Lung (tissue), 17 donors: ENCODE measurements at places on chromosomes 5 and 9.
A peak's percentile ranks its signal among the peaks of the same experiment; 100 is the strongest.

DNA sequence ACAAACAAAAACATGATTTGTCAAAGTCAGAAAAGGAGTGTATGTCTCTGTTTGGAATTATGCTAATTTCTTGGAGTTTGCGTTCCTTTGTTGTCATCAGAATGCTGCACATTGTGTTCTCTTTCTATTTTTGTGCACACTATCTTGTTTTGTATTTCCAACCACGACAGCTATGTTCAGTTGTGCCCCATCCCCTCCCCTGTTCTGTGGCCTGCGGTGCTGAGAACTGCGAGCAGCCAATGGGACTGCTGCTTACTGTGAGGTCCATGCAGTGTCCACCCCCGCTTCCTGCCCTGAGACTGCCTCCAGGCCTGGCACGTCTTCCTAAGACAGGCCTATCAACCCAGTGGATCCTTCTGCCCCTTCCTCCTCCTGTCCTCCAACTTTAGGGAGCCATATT is 76.8 kb downstream of the PALM2AKAP2 start:
- peak; percentile 65 for DNase-seq

DNA sequence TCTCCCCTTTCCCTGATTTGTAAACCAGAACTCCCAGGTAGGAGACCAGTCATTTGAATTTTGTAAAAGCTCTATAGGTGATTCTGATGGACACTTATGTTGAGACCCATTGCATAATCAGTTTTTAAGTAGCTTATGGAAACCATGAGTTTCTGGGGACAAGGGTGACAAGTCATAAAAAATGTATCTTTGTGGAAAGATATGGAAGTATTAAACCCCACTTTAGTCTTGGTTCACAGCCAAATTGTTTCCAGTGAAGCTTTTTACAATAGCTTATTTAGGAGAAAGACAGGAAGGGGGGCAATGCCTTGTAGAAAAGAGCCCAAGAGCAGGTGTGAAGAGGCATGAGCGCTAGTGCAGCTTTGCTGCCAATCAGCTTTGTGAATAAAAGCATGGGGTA is 453 bp upstream of the CCL28 start:
- no peak for DNase-seq

GRCh38 chr5:117652958-117653280 is 1078.3 kb upstream of the SEMA6A start:
- no peak for DNase-seq

DNA sequence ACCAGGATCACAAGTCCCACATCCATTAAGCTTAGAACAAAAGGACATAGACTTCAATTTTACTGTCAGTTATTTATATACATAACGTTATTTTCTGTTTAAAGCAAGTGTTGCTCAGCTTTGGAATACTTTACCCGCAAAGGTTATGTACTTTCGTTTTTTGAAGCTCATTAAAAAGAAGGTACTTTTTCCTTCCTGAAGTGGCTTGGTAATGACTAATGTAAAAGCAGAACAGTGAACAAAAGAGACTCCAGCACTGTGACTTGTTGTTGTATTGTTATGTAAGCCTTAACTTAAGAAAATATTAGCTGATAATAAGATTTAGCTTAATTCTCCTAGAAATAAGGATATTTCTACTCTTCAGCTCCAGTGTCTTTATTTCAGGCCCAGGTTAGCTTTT is 97.3 kb upstream of the SLCO6A1 start:
- no peak for DNase-seq

- no peak for DNase-seq
Observed at GRCh38 chr9:98944057-98944733, 488 bp downstream of the COL15A1 start.

DNA sequence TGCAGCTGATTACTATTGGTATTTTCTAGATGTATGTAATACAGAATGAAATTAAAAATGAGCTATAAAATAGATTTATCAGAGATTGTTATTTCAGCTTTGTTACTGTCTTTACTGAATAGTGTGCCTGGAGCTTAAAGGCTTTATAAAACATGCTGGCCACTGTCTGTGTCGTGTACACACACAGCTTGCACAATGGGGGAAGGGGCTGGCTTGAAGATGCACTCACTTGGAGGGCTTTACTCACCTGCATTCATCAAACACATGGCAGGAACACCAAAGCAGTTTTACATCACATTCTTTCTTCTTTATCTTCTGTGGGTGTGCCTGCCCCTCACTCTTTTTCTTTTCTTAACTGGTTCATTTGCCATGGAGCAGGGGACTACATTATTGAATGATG is 60.9 kb downstream of the TLE4 start:
- no peak for DNase-seq

GRCh38 chr9:129996161-129996830 is 46.7 kb downstream of the FNBP1 start:
- no peak for DNase-seq

DNA sequence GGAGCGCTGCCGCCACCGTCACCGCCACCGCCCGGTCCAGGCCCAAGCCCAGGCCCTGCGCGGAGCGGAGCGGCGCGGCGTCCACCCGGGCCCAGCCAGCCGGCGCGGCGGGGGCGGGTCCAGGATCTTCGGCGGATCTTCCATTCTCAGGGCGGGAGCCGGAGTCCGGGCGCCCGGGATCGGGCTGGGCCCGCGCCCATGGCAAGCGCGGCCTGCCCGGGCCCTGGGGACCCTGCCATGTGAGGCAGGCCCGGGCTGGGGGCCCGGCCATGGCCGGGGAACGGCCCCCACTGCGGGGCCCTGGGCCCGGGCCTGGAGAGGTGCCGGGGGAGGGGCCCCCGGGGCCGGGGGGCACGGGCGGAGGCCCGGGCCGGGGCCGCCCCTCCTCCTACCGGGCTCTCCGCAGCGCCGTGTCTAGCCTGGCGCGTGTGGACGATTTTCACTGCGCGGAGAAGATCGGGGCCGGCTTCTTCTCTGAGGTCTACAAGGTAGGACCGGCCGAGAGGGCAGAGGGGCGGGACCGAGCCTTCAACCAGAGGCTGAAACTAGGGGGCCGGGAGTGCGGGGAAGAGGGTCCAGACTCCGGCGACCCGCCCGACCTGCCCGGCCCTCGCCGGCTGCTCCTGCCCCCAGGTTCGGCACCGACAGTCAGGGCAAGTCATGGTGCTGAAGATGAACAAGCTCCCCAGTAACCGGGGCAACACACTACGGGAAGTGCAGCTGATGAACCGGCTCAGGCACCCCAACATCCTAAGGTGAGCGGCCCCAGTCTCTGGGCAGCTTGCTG is 482 bp downstream of the TESK1 start:
- peak; percentile 9 for DNase-seq

GRCh38 chr5:71748360-71748759 is 29.3 kb downstream of the CARTPT start:
- no peak for DNase-seq

DNA sequence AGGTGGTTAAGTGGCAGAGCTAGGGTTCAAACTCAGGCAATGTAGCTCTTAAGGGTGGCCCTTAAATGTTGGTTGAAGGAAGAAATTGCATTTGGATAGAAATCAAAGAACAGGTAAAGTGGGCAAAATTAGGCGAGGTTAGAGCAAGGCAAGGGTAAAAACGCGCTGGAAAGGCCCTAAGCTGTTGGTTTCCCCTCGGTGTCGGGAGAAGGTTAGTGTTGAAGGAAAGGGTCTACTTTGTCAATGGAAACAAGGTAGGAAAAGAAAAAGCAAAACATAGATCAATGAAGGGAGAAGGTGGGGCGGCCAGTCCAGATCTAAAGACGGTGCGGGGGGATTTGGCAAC is 431 bp downstream of the FASTKD3 start:
- DNase-seq: no peak

GRCh38 chr5:115452536-115453235 is 91.9 kb downstream of the FEM1C start:
- no peak for DNase-seq

DNA sequence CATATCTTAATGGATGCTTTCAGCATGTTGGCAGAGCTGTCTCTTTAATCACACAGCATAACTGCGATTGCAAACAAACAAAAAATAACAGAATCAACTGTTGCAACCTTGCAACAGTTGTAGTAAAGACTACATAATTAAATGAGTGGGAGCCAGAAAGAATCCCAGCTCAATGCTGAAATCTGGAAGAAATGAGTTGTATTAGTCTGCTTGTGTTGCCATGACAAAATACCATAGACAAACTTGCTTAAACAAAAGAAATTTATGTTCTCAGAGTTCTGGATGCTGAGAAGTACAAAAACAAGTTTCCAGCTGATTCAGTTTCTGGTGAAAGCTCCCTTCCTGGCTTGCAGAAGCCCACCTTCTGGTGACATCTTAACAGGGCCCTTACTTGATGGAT is 260.9 kb upstream of the TUSC1 start:
- DNase-seq: no peak

DNA sequence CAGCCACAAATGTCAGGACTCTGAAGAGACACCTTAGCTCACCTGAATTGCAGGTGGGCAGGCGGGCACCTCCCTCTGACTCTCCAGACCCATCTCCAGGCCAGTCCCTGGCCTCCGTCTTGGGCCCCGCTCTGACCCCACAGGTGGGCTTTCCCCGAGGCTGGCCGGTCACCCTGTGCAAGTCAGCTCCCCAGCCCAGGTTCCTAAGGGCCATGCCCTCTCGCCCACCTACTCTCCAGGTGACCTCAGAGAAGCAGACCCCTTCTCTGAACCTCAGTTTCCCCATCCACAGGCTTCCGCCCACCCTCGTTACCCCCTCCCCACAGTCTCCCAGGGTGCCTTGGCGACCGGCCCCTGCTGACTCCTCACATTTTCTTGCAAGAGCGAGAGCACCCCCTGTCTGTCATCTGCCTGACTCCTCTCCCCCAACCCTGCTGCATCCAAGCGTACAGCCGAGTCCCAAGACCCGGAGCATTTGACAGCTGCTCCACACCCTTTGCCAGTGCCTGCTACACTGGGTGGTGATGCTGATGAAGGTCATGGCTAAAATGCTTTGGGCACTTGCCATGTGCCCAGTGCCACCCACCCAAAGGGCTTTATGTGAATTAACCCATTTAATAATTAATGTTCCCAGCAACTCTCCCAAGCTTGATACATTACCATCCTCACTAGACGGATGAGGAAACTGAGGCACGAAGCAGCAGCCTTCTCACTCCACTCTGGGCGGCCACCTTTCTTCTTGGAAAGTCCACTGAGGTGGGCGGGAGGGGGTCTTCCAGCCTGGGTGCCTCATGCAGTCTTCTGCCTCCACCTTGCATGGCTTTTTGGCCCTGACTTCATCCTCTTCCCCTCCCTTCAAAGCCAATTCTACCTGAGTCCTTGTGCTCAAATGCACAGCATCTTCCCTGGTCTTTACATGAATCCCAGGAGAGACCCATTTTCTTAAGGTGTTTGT is 51.1 kb upstream of the ORM1 start:
- peak; percentile 62 for DNase-seq

GRCh38 chr9:129237164-129237611 is 59.1 kb upstream of the IER5L start:
- DNase-seq: no peak

DNA sequence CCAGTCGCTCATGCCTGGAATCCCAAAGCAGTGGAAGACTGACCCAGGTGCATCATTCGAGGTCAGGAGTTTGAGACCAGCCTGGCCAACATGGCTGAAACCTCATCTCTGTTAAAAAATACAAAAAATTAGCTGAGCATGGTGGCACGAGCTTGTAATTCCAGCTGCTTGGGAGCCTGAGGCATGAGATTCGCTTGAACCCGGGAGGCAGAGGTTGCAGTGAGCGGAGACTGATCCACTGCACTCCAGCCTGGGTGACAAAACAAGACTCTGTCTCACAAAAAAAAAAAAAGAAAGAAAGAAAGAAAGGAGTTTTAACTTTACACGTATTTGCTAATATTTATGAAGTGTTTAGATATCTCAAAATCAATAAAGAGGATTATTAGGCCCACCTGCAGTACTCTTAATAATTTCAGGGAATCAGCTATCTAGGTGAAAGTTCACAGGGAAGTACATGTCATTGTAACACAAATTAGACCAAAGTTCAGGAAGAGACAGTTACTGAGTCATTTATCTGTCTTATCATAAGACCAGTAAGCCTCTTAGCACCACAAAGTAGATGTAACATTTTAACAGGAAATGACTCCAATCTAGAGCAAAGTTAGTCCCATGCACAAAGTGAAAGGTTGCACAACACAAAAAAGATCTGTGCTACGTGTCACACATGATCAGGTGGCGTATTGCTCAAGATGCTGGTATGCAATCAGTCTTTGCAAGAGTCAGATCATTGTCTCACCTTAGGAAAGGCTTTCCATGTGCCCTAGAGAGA is 34.1 kb upstream of the PLIN2 start:
- DNase-seq: peak; percentile 41

GRCh38 chr9:112382066-112382465 is 2.2 kb downstream of the HSDL2 start:
- no peak for DNase-seq

DNA sequence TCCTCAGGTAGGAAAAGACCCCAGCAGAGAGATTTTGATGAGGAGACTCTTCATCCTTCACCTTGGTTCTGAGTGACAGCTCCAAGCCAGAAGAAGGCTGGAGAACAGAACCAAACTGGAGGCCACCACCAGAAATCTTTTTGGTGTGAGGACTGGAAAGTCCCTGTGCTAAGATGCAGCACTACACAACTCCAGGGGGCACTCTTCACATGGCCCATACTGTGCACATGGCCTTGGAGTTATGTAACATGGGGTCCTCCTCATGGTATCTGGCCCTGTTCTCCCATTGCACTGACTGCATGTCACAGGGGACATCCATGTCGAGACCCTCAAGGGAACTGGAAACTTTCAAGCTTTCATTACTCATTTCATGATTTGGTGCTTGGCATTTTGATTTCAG is 17.3 kb upstream of the STX17 start:
- no peak for DNase-seq

DNA sequence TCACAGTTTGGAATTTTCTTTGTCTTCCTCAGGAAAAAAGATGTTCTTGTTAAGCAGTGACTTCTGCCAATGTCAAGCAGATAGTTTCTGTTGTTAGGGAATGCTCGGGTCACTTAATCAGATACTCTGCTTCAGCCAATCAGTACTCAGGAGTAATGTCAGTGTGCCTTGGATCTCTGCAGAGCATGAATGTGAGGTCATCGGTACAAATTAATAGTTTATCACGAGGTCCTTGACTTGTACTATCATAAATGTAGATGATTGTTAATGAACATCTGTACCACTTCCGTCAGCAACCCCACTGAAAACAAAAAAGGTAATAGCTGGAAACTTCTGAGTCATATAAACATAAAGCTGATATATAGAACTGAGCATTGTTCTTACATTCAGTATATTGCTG is 73.6 kb downstream of the FBXL7 start:
- no peak for DNase-seq

DNA sequence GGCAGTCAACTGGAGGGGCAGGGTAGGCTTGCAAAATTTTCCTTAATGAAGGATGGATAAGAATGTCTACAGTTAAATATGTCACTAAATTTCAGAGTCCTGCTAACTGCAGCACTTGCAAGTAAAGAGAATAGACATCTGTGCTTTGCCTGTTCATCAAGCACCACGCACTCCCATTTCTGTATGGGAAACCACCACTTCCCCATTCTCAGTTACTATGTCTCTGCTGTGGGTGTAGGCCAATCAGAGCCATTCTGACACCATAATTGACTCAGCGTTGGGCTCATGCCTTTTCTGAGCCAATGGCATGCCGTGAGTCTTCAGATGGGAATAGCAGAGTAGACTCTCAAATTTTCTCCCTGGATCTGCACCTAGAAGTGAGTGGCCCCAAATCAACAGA is 247.5 kb downstream of the GABRB2 start:
- no peak for DNase-seq

GRCh38 chr9:19243366-19244033 is 13.0 kb downstream of the DENND4C start:
- no peak for DNase-seq

GRCh38 chr5:65830856-65831255 is 95.5 kb upstream of the ERBIN start:
- DNase-seq: no peak
